ENCODE measurements at places on chromosomes 3 and 15. TPM values are rescaled to one million over a fixed set of nuclear protein-coding genes. Genes with fewer than 3 reads are reported as not detected.

Gene GOLGA8J
- total RNA-seq = not detected

Gene ZBTB38
- 117 TPM for total RNA-seq

Gene GXYLT2
- total RNA-seq = 4.7 TPM

Gene FAM107A
- total RNA-seq = 32.2 TPM

Gene MELTF
- 4.4 TPM for total RNA-seq

Gene PIGBOS1
- 3.2 TPM for total RNA-seq

Gene SPG21
- 35.4 TPM for total RNA-seq

Gene TMEM108
- 18.4 TPM for total RNA-seq

Gene PYGO1
- total RNA-seq = 42.5 TPM

Gene WDR93
- 0.25 TPM for total RNA-seq

Gene ACKR4
- under 0.01 TPM for total RNA-seq

Gene SLC28A1
- not detected for total RNA-seq

Gene GATA2
- 0.74 TPM for total RNA-seq

Gene ADAMTS17
- 6.1 TPM for total RNA-seq

Gene RNF168
- 16.7 TPM for total RNA-seq

Gene ZKSCAN7
- 21.9 TPM for total RNA-seq

Gene RBPMS2
- total RNA-seq = not detected

Gene CIB1
- 3.4 TPM for total RNA-seq

Gene CHAC1
- 2.7 TPM for total RNA-seq

Gene STAB1
- 5.9 TPM for total RNA-seq

Gene IMPG2
- 1.7 TPM for total RNA-seq

Gene FRMD4B
- total RNA-seq = 49.9 TPM

Gene KNSTRN
- 15.0 TPM for total RNA-seq

Gene ITPKA
- 1.2 TPM for total RNA-seq

Gene NOX5
- not detected for total RNA-seq

Gene DAZL
- total RNA-seq = not detected

Gene IGF2BP2
- total RNA-seq = 15.2 TPM

Gene PSMD6
- total RNA-seq = 44.0 TPM

Gene MTHFS
- total RNA-seq = 6.9 TPM

Gene BCHE
- 14.0 TPM for total RNA-seq

Gene SLC35G2
- 9.3 TPM for total RNA-seq

Gene STRIT1
- not detected for total RNA-seq

Gene ACOX2
- total RNA-seq = 0.98 TPM

Gene RYR3
- total RNA-seq = 12.5 TPM

Gene ZIC4
- 1.5 TPM for total RNA-seq

Gene SAMMSON
- not detected for total RNA-seq

Gene IQCF5
- total RNA-seq = not detected

Gene RASGRF1
- 3.7 TPM for total RNA-seq

Gene RASL12
- total RNA-seq = 2.2 TPM

Gene MCTP2
- 0.74 TPM for total RNA-seq

Gene EPHB1
- 29.0 TPM for total RNA-seq

Gene ACSBG1
- 3.0 TPM for total RNA-seq

Gene MGLL
- 35.7 TPM for total RNA-seq

Gene CHRD
- 8.6 TPM for total RNA-seq

All from temporal lobe (tissue), 4 donors.